Left ventricle myocardium superior (tissue), 1 donor: ENCODE measurements at places on chromosomes 16 and 17. TPM values are rescaled to one million over a fixed set of nuclear protein-coding genes. Genes with fewer than 3 reads are reported as not detected.
A peak's percentile ranks its signal among the peaks of the same experiment; 100 is the strongest.

SCN4A gene
- 0.32 TPM for total RNA-seq

DNA sequence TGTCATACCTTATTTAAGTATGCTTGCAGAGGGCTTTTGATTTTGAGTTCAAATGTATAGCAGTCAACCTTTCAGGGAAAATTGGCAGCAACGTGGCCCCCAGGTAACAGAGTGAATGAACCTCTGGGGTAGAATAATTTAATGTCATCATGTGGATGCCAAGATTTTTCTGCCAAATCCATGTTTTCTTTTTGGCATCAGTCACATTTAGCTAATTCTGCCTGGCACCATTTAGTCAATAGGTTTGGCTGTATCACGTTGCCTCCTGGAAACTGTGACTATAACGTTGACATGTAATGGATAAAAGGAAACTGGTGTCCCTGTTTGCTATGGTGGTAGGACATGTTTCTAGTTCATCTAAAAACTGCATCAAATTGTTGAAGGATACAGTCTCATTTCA lies 115.5 kb downstream of the HS3ST2 start:
- DNase-seq = no peak

DNA sequence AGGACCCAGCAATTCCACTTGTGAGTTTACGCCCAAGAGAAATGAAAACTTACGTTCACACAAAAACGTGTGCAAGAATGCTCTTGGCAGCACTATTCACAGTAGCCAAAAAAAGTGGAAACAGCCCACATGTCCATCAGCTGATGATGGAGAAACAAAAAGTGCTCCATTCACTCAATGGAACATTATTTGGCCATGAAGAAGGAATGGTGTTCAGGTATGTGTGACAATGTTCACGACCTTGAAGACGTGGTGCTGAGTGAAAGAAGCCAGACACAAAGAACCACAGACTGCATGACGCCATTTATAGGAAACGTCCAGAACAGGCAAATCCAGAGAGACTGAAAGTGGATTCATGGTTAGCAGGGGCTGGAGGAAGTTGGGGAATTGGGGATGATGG lies 84.9 kb downstream of the ZDHHC7 start:
- no peak for DNase-seq

DNA sequence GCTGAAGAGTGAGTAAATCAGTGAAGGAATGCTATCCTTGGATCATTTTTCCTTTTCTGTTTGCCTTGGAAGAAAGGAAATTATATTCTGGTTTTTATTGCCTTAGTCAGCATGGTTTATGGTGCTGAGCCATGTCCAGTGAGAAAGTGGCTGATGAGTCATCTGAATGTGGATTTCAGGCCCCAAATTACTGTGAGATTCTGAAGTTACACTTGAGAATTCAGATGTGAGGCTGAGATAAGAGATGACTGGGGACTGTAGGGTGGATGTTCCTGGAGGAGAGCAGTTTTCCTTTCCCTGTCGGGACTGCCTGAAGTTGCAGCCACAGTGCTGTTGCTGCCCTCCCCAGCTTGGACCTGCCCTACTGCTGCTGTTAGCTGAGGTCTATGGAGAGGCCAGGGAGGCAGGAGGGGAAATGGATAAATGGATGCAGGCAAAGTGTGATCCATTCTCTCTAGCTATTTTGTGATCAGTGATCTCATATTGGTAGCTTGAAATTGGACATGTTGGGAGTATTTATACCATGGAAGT lies 4.2 kb upstream of the MAP3K14 start:
- DNase-seq = no peak

DNA sequence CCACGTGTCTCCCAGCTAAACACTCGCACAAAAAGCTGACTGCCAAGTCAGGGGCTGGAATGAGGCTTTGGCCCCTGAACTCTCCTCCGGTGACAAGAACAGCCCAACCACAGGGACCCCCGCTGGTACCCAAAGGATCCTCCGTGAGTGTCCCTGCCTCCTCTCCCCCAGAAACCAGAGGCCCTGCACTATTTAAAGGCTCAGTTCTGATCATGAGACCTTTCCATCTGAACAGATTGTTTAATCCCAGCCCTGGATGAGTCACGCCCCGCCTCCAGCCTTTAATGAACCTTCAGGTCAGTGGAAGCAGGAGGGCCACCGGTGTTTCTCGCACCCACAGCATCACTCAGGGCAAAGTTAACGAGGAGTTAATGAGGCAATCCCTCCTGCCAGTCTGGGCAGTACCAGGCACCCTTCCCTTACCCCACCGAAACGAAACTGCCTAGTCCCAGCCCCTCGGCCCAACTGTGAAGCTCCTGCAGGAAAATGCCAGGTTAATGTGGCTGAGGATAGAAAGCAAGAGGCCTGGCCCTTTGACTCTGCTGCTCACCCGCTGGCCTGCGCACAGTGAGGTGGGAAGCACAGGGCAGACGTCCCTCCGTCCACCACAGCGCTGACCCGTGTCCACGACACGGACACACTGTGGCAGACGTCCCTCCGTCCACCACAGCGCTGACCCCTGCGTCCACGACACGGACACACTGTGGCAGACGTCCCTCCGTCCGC lies 32.4 kb downstream of the TIMM22 start:
- DNase-seq = peak; percentile 64

GRCh38 chr17:48543854-48544348 lies 1.0 kb downstream of the HOXB2 start:
- peak; percentile 55 for DNase-seq
